ENCODE measurements at places on chromosomes 2 and 18.
A peak's percentile ranks its signal among the peaks of the same experiment; 100 is the strongest.

- no peak for DNase-seq
These were observed 234.4 kb downstream of the SOCS6 start for GRCh38 chr18:70523035-70523791.

GRCh38 chr2:224997802-224998201 lies 44.5 kb downstream of the DOCK10 start:
- no peak for DNase-seq

GRCh38 chr2:210655229-210655975 lies 99.0 kb downstream of the CPS1 start:
- DNase-seq = no peak

DNA sequence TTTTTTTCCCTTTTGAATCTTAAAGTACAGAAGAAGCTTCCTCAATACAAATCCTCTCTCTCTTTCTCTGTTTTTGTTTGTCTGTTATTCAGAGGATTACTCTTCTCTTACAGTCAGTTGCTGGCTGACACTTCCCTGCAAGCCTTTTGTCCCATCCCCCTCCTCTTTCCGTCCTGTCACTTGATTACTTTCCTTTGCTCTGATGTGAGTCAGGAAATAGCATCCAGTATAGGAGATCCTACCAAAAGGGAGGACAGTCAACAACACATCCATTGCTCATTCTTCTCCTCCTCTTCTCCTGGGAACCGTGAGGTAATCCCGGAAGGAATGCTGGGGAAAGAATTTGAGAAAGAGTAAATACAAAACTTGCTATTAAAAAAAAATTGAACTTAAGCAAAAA lies 79.3 kb upstream of the SCN7A start:
- peak; percentile 25 for DNase-seq

DNA sequence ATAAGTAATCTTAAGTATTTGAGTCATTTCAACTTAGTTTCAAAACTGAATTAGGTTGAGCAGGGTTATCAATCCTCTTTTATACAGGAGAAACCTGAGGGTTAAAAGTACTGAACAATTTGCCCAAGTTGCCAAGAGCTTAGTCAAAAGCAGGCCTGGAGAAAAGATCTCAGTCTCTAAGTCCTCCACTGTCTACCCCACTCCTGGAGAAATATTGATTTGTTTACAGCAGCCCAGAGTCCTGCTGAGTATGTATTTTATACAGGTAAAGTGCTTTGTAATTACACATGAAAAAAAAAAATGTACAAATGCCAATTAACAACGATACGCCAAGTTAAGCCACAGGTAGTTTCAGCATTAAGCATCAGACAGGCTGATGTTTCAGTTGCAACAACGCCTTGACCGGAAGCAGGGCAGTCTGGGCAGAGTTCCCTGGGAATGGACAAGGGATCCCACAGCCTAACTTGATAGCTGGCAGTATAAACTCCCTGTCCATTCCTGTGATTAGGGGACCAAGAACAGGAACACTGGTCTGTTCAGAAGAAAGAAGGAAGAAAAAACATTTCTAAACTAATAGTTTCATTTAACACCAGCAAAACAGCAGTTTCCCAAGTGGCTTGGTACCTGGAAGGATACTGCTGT lies 132.9 kb downstream of the MYO5B start:
- DNase-seq = no peak

GRCh38 chr2:60939622-60940021 lies 58.2 kb downstream of the REL start:
- no peak for DNase-seq

- DNase-seq = peak; percentile 80
These were observed 26.0 kb upstream of the FOSL2 start for GRCh38 chr2:28366496-28367282.

DNA sequence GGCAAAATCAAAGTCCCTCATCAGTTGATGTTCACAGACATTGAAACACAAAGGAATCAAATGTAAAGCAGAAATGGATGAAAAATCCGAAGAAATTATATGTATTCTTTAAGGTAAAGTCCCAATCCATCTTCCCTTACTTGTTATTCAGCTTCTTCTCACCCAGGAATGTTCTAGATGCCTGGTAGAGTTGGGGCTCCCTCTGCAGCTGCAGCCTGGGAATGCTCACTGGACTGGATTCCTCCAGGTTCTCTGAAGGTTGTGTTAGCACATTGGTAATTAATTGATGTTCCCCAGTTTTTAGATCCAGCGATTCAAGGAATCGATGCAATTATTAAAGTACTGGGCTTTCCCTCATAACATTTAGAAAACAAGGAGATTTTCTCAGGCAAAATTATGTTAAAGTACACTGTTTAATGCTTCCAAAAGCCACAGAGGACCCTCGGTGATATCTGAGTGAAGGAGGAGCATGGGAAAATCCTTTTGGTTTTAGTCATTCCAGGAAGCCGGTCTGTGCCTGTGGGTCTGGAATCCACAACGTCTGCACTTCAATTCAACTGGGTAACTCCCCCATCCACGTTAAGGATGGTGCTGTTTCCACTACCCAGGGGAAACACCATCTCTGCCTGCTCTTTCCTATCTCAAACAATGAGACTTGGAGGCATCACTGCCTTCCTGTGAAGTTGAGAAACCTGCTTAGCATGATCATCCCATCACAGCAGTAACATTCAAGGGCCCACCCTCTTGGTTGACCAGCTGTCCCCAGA lies 22.0 kb downstream of the NTSR2 start:
- peak; percentile 41 for DNase-seq

GRCh38 chr18:55149994-55150393 lies 190.7 kb upstream of the CCDC68 start:
- DNase-seq = no peak

DNA sequence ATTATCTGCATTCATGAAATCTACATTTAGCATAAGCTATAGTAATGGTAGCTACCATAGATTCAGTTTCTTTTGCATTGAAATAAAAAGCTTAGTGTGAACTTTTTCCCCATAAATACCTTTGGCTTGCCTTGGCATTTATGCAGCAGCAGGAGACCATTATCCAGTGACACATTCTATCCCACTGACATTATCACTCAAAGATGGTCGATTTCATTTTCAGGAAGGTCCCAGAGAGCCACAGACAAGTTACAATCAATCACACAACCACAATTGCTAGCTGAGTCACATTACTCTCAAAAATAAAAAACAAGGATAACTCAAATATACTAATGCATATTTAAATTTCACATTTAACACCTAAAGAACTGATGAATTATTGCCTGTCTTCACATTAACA lies 512.7 kb upstream of the CDH2 start:
- DNase-seq = no peak

DNA sequence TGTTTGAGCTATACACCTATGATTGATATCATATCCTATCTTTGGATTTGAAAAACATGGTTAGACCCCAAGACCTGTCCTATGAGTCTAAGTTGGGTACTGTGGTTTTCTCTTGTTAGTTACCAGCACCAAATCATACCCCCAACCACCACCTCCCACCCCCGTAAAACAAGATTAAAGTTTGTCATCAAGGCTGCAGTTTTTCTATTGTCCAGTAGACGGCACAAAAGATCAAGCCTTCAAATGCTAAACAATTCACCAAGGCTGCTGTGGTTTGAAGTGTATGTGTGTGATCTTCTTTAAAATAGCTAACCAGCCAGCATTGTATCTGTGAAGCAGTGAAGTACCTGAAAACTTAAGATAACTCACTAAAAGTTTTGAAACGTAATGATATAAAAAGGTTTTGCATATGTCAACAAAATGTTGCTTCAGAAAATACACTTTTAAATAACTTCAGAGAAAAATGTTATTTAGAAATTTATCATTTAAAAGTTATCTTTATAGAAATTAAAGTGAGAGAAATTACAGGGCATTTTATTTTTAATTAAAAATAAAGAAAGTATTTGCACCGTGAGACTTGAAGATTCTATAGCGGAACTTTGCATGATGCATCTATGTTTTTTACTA lies 5.8 kb upstream of the MEIS1 start:
- peak; percentile 55 for DNase-seq

GRCh38 chr2:189873696-189874095 lies 89.4 kb downstream of the PMS1 start:
- DNase-seq = no peak

GRCh38 chr18:76530846-76531245 lies 35.8 kb upstream of the ZNF516 start:
- DNase-seq = no peak

Measured in ELF-1 (cell line).